ENCODE measurements at places on chromosomes 13 and 19. TPM values are rescaled to one million over a fixed set of nuclear protein-coding genes. Genes with fewer than 3 reads are reported as not detected.

MBD3L2 gene
- not detected for total RNA-seq

REX1BD gene
- total RNA-seq, result 67.4 TPM

ZNF358 gene
- 86.1 TPM for total RNA-seq

ODAD3 gene
- total RNA-seq, result 1.8 TPM

KLK8 gene
- not detected for total RNA-seq

PNMA8A gene
- 27.5 TPM for total RNA-seq

WDR62 gene
- total RNA-seq, result 9.2 TPM

HIPK4 gene
- 0.11 TPM for total RNA-seq

ZNF284 gene
- 5.9 TPM for total RNA-seq

C19orf67 gene
- 0.43 TPM for total RNA-seq

USE1 gene
- total RNA-seq, result 23.6 TPM

PNMA8B gene
- total RNA-seq, result 2.1 TPM

CIC gene
- total RNA-seq, result 86.0 TPM

TSSK6 gene
- 3.3 TPM for total RNA-seq

PTGER1 gene
- total RNA-seq, result 0.84 TPM

FGF14 gene
- 5.0 TPM for total RNA-seq

ZSCAN4 gene
- not detected for total RNA-seq
